Islet precursor cell (in vitro differentiated cells): ENCODE measurements at places on chromosomes 12 and 14.

DNA sequence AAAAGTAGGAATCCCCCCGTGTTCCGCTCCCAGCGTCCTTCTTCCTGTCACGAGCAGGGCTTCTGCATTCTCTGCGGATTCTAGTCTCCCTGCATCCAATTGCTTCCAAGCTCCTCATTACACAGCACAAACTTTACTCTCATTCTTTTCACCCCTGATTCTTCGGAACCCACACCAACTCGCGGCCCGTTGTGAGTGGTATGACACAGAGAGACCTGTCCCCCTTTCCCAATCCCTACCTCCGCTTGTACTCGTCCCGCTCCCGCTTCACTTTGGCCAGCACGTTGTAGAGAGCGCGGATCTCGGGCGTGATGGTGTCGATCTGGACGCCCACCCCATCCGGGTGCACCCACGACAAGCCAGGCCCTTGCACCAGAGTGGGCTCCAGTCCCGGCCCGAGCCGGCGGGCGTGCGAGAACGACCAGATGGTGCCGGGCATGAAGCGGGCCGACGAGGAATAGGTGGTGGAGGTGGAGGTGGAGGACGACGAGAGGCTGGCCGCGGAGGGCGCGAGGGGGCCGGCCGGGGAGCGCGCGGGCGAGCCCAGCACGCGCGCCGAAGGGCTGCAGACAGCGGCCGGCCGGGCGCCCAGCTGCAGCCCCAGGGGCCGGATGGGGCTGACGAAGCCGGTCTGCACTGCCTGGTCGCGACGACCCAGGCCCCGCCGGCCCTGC is 687 bp downstream of the IFFO1 start:
- no peak for DNase-seq

DNA sequence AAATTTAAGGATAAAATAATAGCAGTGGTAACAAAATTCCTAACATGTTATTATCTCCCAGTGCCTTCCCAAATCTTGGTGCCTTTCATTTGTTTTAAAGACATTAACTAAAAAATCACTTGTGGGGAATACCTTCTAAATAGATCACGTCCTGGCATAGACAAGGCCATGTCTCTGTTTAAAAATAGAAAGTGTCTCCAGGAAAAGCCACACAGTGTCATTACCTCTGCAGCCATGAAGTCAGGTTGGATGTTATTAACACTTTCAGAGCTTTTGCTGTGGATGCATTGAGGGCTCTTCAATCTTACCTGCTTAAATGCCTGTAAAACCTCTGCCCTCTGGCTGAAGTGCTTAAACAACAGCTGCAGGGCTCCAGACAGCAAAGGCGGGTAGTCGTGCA is 211.1 kb downstream of the ITPR2 start:
- DNase-seq: peak; percentile 76

DNA sequence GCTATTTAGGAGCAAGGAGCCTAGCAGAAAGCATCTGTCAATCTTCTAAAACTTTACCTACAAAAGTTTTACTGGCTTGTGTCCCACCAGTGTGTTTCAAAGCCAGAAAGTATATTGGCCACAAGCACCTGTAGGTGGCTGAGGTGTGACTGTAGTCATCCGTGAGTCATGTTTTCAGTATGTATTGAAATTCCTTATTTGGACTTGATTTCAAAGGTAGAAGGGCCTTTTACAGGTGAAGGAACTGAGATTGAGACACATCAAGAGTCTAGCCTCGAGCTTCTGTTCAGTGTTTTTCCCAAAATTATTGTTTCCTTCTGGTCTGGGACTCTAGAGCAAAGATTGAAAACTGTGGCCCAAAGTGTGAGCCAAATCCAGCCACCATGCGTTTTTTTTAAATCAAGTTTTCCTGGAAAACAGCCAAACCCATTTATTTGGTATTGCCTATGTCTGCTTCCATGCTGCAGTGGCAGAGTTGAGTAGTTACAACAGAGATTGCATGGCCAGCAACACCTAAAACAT is 195.3 kb upstream of the BCL2L14 start:
- no peak for DNase-seq

DNA sequence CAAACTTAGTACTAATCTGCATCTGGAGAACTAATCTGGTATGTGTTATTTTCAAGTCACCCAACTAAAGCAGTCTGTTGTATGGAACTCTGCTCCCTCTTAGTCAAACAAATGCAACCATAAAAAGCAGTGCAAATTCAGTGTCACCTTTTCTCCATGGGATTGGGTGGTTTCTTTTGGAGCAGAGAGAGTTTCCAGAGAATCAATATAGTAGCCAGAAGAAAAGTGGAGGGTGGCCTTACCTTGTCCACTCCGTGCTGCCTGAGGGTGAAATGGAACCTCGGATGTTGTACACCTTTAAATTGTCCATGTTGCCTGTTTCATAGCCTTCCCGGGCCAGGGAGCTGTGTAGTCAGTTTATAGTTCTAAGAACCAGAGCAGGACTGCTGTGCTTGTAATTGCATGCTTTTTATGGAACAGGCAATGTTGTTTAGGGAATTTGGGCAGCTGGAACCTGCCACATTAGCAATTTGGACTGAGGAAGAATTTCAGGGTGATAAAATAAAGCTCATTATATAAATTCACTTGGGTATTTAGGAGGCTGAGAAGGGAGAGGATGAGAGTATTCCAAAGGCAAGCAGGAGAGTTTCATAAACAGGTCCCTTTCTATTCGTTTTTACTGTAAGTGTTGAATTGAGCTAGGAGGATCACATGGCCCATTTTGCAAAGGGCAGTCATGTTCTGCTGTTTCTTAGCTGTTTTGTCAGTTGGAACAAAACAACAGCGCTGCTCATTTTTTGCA is 60.5 kb downstream of the CRADD start:
- no peak for DNase-seq

- DNase-seq: no peak
These were observed 26.4 kb downstream of the NOS1 start for GRCh38 chr12:117334855-117335587.

DNA sequence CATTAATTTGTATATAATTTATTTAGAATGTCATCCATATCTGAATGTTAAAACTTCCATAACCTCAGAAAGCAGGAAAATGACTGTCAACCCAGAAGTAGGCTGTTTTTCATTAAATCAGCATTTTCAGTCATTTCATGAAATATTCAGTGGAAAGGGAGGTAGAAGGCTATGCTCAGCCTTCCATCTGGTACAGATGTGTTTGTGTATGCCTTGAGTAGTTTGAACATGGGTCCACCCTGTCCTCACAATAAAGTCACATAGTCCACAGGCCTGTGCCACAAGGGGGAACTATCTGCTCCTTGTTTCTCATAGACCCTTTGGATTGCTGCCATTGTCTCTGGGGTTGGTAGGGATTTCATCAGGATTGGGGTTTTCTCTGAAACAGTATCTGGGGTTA is 9.1 kb downstream of the LACRT start:
- DNase-seq: peak; percentile 9

DNA sequence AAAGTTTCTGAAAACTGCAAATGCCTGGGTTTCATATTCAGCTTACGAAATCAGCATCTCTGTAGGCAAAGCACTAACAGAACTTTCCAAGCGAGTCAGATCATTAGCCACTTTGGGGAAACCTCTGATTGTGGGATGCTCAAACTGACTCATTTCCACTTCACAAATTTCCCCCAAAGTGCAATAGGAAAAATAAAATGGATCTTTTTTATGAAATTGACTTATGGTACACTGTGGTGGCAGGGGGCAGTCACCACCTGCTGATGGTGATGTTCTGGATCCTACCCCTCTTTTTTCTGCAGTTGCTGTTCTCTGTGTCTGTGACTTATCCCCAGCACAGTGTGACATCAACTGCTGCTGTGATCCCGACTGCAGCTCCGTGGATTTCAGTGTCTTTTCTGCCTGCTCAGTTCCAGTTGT is 5.6 kb downstream of the TCTN1 start:
- DNase-seq: no peak

GRCh38 chr14:103195828-103196615 is 72.8 kb downstream of the TNFAIP2 start:
- peak; percentile 42 for DNase-seq

DNA sequence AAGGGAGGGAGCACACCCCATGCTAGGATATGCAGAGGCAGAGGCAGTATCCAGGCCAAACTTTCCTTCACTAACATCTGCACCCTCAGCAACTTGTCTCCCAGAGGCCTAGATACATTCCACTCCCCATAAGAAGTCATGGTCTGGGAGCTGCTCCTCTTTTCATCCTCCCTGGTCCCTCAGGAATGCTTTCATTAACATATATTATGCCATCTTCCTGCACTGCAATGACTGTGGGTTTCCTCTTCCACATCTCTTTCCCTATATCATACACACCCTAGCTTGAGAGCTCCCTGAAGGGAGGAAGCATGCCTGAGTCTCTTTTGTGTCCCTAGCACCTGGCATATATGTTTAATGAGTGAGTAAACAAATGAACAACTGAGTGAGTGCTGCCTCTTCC is 8.6 kb downstream of the DDN start:
- DNase-seq: no peak

GRCh38 chr14:75258803-75259509 is 19.7 kb upstream of the FOS start:
- DNase-seq: peak; percentile 100

DNA sequence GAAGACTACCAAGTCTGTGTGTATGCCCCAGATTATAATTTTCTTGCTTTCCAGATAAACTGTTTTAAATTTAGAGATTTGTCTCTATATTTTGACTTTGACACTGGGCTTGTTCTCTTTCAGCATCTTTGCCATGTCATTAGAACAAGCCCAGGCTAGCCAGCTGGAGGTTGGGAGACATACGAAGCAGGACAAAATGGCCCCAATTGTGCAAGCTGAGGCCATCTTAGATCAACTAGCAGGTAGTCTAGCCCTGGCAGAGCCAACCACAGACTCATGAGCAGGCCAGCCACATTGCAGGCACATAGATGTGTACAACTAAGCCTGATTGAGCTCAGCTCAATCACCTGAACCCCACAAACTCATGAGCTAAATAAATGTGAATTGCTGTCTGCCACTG is 321.4 kb downstream of the ATP23 start:
- DNase-seq: no peak

DNA sequence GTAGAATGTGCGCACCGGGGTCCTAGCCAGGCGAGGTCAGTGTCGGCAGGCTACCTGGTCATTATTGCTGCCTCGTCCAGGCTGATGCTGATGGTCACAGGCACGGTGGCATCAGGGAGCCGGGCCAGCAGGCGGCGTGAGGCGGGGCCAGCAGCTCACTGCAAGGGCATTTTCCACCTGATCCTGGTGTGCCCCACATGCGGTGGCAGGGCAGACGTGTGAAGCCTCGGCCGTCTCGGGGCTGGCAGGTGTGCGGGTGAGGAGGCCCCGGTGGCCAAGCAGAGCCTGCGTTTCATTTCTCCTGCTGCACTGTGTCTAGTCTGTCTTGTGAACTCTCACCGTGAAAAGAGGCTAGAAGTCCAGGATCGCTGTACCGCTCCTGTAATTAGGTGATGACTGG is 12.0 kb upstream of the AMN start:
- no peak for DNase-seq

DNA sequence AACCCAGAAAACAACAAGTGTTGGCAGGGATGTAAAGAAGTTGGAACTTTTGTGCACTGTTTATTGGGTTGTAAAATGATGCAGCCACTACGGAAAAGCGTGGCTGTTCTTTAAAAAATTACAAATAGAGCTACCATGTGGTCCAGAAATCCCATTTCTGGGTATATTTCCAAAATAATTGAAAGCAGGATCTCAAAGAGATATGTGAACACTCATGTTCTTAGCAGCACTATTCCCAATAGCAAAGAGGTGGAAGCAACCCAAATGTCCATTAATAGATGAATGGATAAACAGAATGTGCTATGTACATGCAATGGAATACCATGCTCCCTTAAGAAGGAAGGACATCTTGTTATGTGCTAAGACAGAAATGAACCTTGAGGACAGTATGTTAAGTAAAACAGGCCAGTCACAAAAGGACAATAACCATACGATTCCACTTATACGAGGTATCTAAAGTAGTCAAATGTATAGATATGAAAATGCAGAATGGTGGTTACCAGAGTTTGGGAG is 249.5 kb downstream of the PHLDA1 start:
- DNase-seq: no peak

DNA sequence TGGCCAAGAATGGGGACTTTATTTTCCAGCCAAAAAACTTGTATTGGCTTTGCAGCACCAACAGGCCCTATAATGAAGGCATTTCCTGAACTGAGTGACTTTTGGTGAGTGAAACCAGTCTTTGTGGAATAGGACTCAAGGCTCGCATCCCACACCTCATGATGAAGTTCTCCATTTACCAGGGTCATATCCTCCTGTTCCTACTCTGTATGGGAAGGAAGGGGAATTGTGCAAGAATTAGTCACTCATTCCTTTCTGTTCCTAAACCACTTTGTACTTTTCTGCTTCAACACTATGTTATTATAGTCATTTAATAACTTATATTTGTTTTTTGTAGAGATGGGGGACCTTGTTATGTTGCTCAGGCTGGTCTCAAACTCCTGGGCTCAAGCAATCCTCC is 2.3 kb upstream of the SPATS2 start:
- DNase-seq: no peak

DNA sequence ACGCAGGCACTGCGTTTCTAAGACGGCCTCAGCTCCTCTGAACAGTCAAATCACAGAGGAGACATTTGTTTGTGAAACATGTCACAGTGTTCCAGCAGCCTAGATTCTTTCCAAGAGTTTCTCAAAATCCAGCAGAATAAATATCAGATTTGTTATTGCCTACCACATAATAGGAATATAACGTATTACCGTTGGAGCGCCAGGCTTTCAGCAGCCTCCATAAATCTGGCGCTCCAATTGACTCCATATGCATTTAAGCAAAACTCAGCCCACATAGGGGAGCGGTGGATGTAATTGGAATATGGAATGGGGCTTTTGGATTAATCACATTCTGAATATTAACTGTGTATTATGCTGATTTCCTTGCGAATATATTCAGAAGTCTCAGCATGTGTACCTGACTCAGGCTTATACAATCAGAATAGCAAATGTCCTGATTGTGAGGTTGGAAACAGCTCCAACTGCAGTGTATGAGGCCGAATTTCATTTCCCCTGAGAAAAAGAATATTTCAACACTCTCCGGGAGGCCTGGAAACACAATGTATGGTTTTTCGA is 174.0 kb downstream of the ASCL4 start:
- peak; percentile 14 for DNase-seq

GRCh38 chr14:23240661-23241060 is 2.9 kb downstream of the RNF212B start:
- no peak for DNase-seq

GRCh38 chr12:92139634-92140150 is 6.0 kb downstream of the BTG1 start:
- peak; percentile 64 for DNase-seq

DNA sequence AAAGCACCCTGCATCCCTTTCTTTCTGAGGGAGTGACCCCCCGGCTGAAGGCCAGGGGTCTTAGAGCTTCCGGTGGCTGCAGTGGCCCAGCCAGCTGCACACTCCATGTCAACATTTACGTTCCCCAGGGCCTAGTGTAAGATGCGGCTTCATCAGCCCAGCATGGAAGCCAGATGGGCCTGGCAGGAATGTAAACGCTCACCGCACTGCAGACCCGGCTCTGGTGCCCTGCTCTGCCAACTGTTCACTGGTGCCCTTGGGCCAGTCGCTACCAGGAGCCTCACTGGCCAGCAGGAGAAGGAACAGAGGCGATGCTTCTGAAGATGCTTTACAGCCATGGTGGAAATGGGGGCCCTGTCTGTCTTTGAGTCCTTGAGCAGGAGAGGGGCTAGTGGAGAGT is 8.6 kb upstream of the TMEM119 start:
- no peak for DNase-seq
